Left renal cortex interstitium (tissue), 4 donors: ENCODE measurements at places on chromosomes 4 and X. TPM values are rescaled to one million over a fixed set of nuclear protein-coding genes. Genes with fewer than 3 reads are reported as not detected.

The UNC5C gene
- 37.0 TPM for polyA plus RNA-seq

The CENPVL3 gene
- 1.2 TPM for polyA plus RNA-seq

The C4orf51 gene
- polyA plus RNA-seq = not detected

The CPE gene
- 86.9 TPM for polyA plus RNA-seq

The DCAF8L2 gene
- polyA plus RNA-seq = not detected

The GRIA3 gene
- polyA plus RNA-seq = 2.6 TPM

The FGG gene
- polyA plus RNA-seq = not detected

The TEX11 gene
- polyA plus RNA-seq = 0.14 TPM

The NPY2R gene
- polyA plus RNA-seq = 0.57 TPM

The MTTP gene
- polyA plus RNA-seq = 5.8 TPM

The GLRB gene
- 13.2 TPM for polyA plus RNA-seq

The CFAP99 gene
- polyA plus RNA-seq = 0.35 TPM

The MAPK10 gene
- 52.2 TPM for polyA plus RNA-seq

The CXCL1 gene
- polyA plus RNA-seq = 0.43 TPM

The GLRA2 gene
- 0.23 TPM for polyA plus RNA-seq

The MAOA gene
- polyA plus RNA-seq = 17.7 TPM

The VEGFC gene
- polyA plus RNA-seq = 15.6 TPM

The RTL3 gene
- not detected for polyA plus RNA-seq

- DNase-seq = no peak
Measured at GRCh38 chr4:172596206-172596605, 572.4 kb upstream of the GALNT7 start.

DNA sequence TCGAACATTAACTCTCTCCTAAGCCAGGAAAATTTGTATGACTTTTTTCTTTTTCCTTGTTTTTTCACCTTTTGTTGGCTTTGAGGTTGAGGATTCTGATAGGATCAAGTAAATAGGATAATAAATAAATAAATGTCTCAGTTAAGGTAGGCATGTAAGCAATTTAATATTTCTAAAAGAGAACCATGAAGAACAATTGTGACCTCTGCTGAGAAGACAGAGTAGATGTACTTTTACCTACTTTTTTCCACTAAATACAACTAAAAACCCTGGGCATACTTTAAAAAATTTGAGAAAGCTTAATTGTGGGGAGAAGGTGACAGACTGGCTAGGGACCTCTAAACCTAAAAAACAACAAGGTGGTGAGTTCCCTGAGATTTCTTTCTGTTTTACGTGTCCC lies 31.6 kb upstream of the CLNK start:
- DNase-seq = no peak

GRCh38 chrX:9091258-9091657 lies 57.3 kb upstream of the FAM9B start:
- no peak for DNase-seq

DNA sequence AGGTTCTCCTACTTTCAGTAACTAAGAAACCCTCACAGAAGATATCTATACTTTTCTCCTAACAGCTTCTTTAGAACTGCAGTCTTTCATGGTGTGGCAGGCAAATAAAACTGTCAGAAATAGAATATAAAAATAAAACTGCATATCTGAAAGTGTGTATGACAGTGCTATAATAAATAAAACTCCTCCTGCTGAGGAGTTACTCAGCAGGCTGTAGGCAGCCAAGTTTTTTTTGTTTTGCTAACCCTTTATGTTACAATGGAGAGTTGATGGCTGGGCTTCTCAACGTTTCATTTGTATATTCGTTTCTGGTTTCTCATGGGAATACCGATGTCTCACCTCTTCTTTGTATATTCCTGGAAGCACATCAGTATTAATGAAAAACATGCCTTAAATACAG lies 18.2 kb upstream of the UGT2B10 start:
- no peak for DNase-seq

DNA sequence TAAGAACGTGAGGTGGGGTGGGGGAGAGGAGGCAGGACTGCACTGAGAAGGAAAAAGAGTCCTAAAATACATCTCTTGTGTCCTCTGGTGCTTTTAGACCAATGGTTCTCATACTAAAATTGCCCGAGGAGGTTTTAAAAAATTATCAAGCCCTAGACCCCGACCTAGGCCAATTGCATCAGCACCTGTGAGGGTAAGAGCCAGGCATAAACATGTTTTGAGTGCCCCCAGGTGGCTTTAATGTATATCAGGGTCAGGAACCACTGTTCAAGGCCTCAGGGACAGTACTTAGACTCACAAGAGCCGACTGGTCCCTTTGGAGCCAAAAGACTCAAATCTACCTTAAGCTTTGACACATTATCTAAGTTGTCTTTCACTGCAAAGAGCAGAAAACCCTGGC lies 37.5 kb upstream of the TMEM150C start:
- no peak for DNase-seq

DNA sequence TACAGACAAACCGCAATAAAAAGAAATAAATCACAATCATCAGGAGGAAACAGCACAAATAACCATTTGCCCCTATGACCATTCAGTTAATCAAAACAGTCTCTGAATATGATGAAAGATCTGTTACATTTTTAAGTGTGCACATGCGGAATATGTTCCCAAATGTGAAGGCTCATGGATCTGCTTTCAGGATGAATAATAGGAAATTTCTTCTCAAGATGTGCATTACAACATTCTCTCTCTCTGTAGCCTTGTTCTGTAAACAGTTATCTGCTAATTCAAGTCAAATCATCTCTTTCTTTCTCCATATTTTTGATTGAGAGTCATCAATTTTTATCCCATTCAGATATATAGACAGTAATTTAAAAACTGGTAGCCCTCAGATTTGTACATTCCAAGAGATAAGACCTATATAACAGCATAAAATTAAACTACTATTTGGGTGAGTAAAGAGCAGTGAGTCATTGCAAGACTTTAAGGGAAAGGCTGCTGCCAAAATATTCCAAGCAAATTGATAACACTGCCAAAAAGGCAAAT lies 433.9 kb upstream of the ATOH1 start:
- no peak for DNase-seq

DNA sequence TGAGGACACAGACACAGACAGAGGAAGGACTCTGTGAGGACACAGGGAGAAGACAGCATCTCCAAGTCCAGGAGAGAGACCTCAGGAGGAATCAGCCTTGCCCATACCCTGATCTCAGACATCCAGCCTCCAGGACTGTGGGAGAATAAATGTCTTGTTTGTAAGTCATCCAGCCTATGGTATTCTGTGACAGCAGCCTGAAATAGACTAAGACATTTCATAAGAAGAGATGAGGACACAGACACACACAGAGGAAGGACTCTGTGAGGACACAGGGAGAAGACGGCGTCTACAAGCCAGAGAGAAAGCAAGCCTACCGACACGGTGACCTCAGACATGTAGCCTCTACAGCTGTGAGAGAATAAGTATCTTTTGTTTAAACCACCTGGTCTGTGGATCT lies 112.1 kb downstream of the DHRSX start:
- DNase-seq = no peak

GRCh38 chr4:924107-925096 lies 7.7 kb downstream of the GAK start:
- no peak for DNase-seq

DNA sequence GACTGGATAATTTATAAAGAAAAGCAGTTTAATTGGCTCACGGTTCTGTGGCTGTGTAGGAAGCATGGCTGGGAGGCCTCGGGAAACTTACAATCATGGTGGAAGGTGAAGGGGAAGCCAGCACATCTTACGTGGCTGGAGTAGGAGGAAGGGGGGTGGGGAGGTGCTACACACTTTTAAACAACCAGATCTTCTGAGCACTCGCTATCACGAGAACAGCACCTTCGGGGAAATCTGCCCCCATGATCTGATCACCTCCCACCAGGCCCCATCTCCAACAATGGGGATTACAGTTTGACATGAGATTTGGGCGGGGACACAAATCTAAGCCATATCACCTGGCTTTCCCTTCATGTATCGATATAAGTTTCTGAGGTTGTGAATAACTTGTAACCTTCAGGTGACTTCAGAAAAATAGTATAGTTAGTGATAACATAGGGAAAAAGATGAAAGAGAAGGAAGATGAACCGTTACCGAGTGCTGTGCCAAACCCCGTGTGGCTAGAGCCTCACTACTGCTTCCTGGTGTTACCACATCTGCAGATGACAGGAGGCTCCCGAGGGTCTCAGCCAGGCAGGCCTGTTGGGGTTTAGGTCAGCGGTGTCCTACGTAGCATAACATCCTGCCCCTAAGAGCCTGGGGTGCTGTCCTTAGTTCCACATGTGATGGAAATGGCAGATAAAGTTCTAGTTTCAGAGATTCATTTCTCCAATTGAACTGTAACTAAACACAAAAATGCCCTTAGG lies 103.5 kb downstream of the TNIP2 start:
- DNase-seq = no peak

- DNase-seq = no peak
Measured at GRCh38 chr4:109548655-109549054, 11.4 kb upstream of the MCUB start.

- no peak for DNase-seq
Measured at GRCh38 chr4:70842761-70843435, 3.2 kb upstream of the GRSF1 start.

- DNase-seq = no peak
Measured at GRCh38 chrX:110317061-110317819, 645 bp downstream of the AMMECR1 start.

DNA sequence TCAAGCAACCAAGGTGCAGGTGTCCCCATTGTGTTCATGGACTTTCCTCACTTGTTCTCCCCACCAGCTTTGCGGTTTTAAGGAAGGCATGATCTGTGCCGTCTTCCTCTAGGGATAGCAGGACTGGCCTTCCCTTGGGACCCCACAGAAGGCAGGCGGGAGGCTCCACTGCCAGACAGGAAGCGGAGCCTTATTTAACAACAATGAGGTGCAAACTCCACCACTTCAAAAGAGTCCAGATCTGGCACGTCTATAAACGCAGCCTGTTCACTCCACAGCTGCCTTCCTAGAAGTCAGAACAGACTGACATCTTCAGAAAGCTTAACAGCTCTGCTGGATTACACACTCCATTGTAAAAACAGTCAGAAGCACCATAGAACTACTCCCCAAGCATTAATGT lies 1.7 kb upstream of the GPR143 start:
- no peak for DNase-seq

DNA sequence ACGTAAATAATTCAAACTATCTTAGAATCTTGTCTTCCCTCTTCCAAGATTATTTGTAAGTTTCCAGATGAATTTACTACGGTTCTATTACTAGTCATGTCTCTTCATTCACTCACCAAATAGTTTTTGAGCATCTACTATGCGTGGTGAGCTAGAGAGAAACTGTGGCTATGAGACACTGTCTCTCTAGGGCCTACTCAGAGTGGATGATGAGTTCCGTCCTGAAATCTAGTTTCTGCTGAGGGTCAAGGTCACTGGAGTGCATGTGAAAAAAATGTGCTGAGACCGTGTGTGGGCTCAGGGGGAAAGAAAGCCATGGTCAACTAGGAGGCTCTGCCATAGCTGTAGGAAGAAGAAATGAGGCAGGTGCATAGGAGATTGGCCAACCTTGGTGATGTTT lies 320.2 kb upstream of the GATB start:
- no peak for DNase-seq

DNA sequence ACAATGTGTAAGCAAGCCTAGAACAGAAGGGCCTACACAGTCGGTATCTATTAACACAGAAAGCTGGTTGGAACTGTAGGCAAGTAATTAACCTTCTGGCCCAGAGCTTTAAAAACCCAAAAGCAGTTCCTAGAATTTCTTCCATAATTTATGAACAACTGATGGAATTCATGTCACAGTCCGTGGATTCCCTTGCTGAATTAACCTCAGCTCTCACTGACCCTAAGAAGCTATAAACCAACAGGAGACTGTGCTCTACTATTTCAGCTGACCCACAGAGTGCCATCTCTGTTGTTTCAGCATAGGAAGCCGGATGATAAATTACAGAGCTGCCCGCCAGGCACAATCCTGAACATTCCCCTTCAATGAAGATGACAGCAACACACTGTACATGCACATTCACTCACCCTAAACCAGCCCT lies 157.3 kb downstream of the PRDM5 start:
- peak; percentile 28 for DNase-seq

- no peak for DNase-seq
Measured at GRCh38 chr4:113024388-113024787, 25.1 kb upstream of the ANK2 start.

GRCh38 chrX:49147282-49147681 lies 15.3 kb upstream of the MAGIX start:
- no peak for DNase-seq
